ENCODE measurements at places on chromosomes 1 and 21.

DNA sequence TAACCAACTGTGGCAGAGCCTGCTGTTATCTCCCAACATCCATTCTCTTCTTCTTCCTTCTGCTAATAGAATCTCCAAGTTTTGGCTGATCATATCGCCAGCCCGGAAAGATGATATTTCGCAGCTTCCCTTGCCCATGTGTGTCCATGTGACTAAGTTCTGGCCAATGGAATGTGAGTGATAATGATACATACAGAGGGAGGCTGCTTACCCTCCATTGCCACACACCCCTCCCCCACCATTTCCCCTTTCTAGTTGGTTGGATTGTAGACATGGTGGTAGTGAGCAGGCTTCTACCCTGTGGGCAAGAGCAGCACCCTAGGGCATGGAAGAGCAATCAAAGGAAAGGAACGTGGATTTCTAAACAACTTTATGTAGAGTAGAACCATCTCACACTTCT, 48.8 kb downstream of the SLC9C2 start:
- DNase-seq, result no peak

DNA sequence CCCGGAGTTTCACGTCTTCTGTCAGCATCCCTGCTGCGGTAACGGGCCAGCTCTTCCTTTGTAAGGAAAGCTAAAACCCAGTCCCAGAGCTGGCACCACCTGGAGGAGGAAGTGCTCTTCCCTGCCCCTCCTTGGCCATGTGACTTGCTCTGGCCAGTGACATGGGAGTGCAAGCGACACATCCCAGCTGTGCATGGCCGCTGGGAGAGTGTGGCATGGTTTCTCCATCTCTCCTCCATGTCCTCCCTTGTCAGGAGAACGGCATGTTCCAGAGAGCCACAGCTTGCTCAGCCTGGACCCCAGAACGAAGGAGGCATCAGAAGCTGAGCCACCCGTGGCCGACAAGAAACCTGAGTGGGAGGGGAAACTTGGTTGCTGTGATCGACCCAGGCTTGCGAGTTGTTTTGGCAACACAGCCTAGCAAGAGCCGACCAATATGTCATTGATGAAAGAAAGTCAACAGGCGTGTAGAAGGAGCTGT, 2.7 kb upstream of the PRXL2B start:
- DNase-seq, result no peak

GRCh38 chr1:61184040-61184713, 101.8 kb downstream of the NFIA start:
- no peak for DNase-seq

DNA sequence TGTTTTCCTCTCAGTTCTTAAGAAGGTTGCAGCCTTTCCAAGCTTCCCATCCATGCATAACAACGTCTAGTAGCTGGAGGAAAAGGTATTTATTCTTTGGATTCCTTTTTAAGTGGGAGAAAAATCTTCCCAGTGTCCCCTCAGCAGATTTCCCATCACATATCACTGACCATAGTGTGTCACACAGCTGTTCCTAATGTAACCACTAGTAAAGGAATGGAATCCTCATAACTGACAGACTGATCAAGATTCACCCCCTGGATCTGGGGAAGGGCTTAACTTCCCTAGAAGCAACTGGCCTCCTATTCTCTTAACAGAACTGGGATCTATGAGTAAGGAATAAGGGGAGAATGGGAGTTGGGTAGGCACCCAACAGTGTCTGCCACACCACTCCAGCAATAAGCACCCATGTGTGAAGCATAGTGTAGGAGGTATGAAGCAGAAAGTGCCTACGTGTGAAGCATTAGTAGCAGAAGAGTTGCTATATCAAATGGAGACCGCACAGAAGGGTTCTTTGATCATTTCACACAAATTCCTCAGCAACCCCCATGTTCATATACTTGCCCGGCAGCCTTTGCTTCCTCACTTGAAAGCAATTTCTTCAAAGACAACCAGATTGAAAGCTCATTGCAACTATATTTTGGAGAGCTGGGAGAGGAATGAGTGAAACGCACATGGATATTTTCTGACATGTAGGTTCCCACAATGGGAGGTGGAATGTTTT, 28.2 kb upstream of the DNAH14 start:
- no peak for DNase-seq

GRCh38 chr1:30413606-30414005, 309.8 kb downstream of the MATN1 start:
- no peak for DNase-seq

DNA sequence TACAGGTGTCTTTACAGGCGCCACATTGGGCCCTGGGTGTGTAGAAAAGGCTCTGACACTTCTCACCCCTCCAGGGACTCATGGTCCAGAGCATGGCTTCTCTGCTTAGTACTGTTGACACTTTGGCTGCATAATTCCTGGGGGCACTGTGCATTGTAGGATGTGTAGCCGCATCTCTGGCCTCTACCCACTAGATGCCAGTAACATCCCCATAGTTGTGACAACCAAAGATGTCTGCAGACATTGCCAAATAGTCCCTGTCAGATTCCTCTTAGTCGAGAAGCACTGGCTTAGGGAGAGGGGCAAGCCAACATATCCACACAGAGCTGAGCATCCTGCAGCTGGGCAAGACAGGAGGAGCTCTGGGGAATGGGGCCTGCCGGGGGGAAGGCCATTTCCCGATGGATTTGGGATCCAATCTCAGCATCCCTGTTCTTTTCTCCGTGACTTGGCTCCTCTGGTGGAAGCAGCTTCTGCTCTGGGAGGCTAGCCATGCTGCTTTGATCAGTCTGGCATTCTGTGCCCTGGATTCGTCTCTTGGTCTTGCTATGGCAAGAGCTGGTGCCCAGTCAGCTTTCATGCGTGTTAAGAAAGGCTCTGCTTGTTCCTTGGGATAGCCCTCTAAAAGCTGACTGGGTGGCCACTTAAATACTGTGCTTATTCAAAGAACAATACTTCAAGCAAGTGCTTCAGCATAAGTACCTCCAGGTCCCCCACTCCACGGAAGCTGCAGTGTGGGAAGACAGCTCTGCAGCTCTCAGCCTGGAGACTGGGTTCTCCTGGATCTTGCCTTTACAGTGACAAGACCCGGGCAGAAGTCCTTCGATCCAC, 38.3 kb upstream of the SCMH1 start:
- no peak for DNase-seq

GRCh38 chr1:48007047-48007446, 9.9 kb upstream of the TRABD2B start:
- DNase-seq, result no peak

- no peak for DNase-seq
Measured at GRCh38 chr1:187018291-187018690, 189.5 kb downstream of the PLA2G4A start.

- DNase-seq, result no peak
Measured at GRCh38 chr1:182406012-182406411, 5.5 kb upstream of the TEDDM1 start.

- DNase-seq, result no peak
Measured at GRCh38 chr21:41226853-41227252, 58.9 kb downstream of the BACE2 start.

DNA sequence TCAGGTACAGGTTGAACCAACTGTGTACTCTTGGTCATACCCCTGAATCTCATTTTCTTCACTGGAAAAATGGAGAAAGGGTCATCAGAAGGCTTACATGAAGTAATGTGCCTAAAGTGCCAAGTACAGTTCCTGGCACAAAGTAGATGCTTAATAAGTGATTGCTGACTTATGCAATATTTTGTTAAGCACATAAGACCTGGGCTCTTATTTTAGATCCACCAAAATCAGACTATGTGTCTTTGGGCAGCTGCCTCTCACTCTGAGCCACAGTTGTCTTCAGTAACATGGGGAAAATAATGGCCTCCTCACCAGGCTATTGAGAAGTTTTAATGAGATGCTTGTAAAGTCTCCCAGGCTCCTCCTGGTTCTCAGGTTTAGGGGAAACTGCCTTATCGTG, 74.3 kb upstream of the TRABD2B start:
- DNase-seq, result no peak

DNA sequence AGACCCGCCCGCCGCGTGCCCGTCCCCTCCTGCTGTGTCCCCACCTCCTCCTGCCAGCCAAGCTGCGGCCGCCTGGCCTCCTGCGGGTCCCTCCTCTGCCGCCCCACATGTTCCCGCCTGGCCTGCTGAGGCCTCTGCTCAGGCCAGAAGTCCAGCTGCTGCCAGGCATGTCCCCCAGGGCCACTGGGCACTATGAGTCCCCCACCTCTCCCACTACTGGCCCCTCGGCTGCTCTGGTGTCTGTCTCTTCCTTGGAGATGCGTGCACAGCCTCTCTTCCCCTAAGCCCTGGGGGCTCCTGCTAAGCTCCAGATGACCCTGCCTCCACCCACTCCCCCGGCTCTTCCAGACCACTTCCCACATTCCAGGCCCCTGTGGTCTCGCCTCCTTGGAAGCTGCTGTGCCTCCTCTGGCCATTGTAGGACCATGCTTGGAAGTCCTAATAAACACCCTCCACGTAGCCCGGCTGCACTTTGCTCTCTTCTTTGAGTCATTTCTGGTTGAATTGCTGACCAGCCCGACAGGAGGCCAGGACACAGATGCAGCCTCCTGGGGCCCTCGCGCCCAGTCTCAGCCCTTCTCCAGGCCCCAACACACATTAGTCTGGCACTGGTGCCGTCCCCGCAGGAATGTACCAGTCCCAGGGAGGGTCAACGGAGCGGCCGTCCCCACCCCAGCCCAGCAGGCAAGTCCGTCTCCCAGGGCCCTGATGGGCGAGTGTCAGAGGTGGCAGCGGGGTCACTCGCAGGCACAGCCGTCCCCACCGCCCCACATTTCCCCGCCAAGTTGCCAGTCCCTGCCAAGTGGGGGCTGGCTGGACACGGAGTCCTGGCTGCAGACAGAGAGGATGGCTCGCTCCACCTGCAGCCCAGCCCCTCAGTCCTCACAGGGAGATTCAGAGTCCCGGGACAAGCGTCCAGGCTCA, 1.1 kb downstream of the KRTAP10-12 start:
- no peak for DNase-seq

- DNase-seq, result no peak
Measured at GRCh38 chr1:42330215-42330614, 4.8 kb downstream of the FOXJ3 start.

GRCh38 chr1:203584035-203584434, 42.6 kb upstream of the ATP2B4 start:
- DNase-seq, result no peak

- DNase-seq, result no peak
Measured at GRCh38 chr1:110136911-110137310, 13.4 kb upstream of the SLC6A17 start.

- DNase-seq, result no peak
Measured at GRCh38 chr21:36511484-36512220, 31.7 kb upstream of the CLDN14 start.

GRCh38 chr1:230083746-230084407, 16.8 kb downstream of the GALNT2 start:
- DNase-seq, result no peak

DNA sequence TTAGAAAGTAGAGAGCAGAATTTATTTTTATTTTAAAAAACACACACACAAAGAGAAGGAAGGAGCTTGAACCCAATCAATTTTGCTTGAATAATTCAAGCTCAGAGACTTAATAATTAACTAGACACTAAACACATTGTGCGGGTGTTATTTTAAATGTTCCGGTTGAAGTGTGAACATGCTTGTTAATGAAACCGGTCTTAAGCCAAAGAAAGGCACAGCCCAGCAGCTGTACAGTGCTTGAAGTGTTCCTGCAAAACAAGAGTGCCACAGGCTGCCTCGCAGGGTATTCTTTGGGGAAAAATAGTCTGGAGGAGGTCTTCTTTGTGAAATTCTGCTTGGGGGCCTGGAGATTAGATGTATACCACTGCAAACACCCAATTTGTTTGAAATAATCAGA, 2.2 kb upstream of the CDC42BPA start:
- no peak for DNase-seq

- no peak for DNase-seq
Measured at GRCh38 chr1:165697491-165697880, 876 bp downstream of the ALDH9A1 start.

DNA sequence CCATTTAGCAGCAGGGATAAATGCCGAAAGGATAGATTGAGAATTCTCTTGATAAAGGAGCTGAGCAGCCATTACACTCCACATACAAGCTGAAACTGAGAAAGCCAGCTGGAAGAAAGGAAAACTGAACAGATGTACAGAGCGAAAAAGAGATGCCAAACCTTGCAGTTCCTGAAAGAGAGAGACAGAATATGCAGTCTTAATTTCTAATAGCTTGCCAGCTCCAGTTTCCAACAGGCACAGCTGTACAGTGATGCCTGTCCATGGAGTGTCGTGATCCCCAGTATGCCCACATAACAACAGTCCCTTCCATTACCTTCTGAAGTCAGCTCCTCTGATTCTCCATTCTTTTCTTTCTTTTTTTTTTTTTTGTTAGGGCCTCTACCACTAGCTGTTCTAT, 22.7 kb downstream of the ABL2 start:
- DNase-seq, result no peak

GRCh38 chr1:153395776-153396175, 4.9 kb upstream of the S100A8 start:
- DNase-seq, result no peak

GRCh38 chr1:76473591-76473990, 393.7 kb upstream of the ST6GALNAC5 start:
- no peak for DNase-seq

- DNase-seq, result no peak
Measured at GRCh38 chr1:197862671-197863070, 39.8 kb upstream of the C1orf53 start.

DNA sequence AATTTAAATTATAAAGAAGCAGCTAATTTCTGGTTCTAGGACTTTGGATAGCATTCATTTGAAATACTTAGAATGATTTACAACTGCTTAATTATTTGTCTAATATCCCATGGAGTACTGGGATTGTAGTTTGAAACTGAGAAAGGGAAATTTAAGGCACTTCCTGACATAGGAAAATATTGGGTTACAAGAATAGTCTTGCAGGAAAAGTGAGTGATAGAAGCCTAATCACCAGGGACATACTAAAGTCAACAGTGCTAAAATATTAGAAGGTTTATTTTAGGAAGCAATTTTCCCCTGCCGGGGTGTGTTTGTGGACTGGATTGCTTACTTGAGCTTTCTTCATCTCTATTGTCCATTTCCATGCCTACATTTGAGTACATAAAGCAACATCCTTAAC, 661.6 kb downstream of the ADGRL2 start:
- no peak for DNase-seq

DNA sequence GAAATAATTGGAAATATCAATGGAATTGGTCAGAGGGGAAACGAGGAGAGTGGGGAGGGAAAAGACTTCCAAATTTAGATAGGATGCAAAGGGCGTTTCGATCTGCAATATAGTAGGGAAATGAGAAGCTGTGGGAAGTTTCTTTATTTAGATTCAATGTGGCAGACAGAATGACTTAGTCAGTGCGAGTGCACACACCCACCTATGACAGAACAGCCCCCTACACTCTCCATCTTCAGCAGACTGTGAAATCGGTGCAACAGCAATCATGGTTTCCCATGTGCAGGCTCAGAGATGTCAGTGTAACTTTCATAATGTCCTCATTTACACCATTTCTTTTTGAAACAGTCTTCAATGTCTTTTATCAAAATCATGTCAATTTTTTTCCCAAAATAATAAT, 46.0 kb downstream of the DIP2A start:
- no peak for DNase-seq

- no peak for DNase-seq
Measured at GRCh38 chr1:176211396-176212165, 4.5 kb upstream of the COP1 start.

Measured in stimulated activated CD8-positive, alpha-beta memory T cell treated with anti-CD3 and anti-CD28 coated beads, Interleukin-15, amount 100 ng/mL, for 24 hours (primary cell).